ENCODE measurements at places on chromosomes 5 and 9.
A peak's percentile ranks its signal among the peaks of the same experiment; 100 is the strongest.

- no peak for DNase-seq
Observed at GRCh38 chr5:118126159-118126558, 862.2 kb downstream of the DTWD2 start.

- DNase-seq = no peak
Observed at GRCh38 chr9:124282442-124283227, 24.9 kb downstream of the NEK6 start.

DNA sequence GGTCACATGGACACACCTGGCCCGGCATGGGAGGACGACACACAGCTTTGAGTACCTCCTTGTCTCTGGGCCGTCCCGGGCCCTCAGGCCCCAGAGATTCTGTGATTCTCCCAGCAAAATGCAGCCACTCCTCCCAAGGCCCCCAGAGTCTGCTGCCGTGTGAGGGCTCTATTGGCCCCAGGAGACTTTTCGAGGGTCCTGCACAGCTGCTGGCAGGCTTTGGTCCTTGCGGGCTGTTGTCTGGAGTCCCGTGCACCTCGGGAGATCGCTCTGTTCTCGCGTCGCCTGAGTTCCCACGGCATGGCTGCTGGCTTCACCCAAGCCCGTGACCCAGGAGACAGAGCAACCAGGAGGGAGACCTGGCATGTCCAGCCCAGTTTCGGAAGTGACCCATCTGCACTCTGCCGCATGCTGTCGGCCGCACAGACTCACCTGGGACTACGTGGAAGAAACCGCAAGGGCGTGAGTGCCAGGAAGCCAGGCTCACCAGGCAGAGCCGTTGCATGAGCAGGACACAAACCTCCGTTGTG is 46.8 kb upstream of the NKD2 start:
- DNase-seq = no peak

GRCh38 chr5:60685700-60686099 is 14.3 kb downstream of the DEPDC1B start:
- no peak for DNase-seq

DNA sequence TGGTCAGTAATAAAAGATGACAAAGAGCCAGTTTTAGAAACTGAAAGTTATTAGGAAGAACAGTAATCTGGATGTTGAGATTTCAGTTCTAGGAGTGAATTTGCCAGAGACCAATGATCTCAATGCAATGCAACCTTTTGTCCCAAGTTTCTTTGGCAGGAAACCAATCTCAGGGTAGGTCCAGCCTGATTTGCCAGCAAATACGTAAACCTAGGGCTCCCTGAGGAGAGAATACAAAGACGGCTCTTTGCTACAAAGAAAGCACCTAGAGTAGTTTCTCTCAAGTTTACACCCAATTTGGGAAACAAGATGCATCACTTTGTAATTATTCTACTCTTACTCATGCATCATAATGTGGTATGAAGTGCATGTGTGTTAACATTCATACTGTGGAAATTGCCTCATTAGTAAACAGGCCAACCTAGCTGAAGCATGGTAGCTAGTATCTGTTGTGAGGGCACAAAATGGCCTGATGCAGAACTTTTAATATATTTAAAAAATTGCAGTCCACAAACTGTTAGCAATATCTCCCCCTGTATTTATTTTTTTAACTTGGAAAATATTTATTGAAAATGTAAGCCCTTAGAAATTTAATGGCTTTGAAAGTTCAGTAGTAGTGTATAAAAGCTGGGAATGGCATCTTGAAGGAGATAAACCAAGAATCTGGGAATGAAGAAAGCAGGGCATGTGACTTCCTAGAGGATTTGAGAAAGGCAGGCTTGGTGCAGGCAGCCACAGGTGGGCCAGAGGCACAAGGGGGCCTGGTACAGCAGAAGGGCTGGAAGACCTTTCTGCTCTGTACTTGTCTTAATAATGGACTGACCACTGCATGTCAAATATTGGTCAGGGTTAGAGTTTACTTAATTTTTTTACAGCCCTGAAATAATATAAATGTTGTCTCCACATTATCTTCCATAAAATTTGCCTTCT is 59.5 kb downstream of the MAST4 start:
- DNase-seq = no peak

DNA sequence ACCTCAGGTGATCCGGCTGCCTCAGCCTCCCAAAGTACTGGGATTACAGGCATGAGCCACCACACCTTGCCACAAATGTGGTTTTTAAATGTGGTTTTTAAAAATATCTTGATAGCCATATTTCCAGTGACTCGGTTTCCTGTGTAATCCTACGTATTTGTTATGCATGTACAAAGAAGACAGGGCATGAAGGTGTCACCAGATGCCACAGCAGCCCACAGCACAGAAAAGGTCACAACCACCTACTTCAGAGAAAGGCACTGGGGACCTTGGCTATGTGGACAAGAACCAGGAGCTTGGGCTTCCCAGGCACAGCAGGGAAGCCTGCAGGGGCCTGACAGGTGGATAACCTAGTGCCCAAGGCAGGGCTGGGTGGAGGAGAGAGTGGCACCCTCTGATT is 38.0 kb downstream of the C9orf50 start:
- no peak for DNase-seq

- no peak for DNase-seq
Observed at GRCh38 chr9:35526087-35526801, 36.3 kb downstream of the RUSC2 start.

DNA sequence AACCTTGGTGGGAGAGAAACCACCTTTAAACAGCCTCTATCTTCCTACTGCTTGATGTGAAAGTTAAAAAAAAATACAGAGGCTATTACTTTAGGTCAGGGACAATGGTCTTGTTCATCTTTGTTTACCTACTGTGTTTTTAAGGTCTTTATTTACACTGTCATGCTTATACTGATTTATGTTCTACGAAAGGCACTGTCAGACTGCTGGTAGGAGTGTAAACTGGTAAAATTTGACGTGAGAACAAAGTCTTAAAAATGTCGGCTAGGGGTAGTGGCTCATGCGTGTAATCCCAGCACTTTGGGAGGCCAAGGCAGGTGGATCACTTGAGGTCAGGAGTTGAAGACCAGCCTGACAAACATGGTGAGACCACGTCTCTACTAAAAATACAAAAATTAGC is 42.1 kb upstream of the ELOVL7 start:
- no peak for DNase-seq

DNA sequence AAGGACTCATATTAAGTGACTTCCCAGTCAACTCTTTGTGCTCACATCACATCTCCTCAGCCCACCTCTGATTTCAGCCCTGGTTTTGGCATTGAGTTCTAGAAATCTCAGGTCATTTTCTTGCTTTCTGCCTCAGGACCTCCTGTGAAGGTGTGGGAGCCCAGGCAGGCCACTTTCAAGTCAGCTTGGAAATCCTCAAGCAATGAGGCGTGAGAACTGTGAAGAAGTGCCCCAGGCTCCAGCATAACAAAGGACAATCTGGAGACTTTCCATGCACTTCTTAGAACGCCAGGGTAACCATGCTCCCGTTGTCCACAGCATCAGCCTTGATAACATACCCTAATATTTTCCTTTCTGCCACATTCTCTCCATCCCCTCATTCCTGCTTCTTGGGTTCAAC is 131.2 kb upstream of the MAP3K1 start:
- no peak for DNase-seq

DNA sequence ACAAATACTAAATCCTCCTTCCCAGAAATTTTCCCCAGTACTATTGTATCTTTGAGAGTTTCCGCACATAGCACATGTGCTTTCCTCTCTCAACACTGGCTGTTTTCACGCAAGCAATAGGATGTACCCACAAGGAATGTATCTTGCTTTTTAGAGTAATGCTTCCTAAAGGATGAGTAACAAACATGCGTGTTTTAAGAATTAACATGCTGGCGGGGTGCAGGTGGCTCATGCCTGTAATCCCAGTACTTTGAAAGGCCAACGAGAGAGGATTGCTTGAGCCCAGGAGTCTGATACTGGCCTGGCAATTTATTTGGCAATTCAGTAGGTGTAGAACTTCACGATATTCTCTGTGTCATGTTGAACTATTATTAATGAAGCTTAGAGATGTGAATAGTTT is 4.6 kb downstream of the RUFY1 start:
- DNase-seq = no peak

- DNase-seq = peak; percentile 33
Observed at GRCh38 chr9:4490705-4491625, 697 bp downstream of the SLC1A1 start.

Data from GM20000 (cell line).